Cardiac ventricle fibroblast (primary cell): ENCODE measurements at places on chromosomes 7 and 10. TPM values are rescaled to one million over a fixed set of nuclear protein-coding genes. Genes with fewer than 3 reads are reported as not detected.

The WNT8B gene
- total RNA-seq = not detected in 2 replicates

The CFAP70 gene
- total RNA-seq = 0.50 and 1.2 TPM in 2 replicates

The FGFBP3 gene
- total RNA-seq = 0.05 TPM in 1 of 2 replicates, not detected in the other

The TUBAL3 gene
- not detected in 2 replicates for total RNA-seq

The PARD3 gene
- 19.7 and 28.7 TPM in 2 replicates for total RNA-seq
